ENCODE measurements at places on chromosomes 3 and 15.

DNA sequence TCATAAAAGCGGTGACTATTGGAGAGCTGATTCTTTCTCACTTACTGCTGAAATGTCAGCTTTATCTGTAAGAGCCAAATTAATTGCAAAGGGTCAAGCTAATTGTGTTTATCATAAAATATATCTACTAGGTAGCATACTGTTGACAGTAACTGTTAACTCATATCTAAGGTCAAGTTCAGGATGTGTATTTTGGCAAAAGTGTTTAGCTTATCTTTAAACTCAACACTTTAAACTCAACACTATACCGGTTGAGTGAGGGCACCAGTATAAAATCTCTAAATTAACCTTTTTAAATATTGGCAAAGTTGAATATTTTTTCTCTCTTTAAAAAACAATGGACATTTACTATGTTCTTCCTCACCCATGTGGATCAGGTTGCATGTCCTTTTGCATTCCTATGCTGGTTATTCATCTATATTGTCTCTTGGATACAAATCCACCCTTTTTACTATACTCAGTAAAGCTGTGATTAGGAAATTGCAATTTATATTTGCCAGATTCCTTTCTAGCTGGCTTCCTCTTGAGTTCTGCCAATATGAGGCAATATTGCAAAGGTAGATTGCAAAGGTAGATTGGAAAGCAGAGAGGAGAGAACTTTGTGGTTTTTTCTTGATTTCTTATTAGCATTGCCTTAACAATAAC, 344.6 kb upstream of the DCBLD2 start:
- DNase-seq = no peak

- no peak for DNase-seq
These were observed 66.2 kb upstream of the CORO2B start for GRCh38 chr15:68512598-68512997.

GRCh38 chr15:31257286-31257685, 69.3 kb upstream of the KLF13 start:
- no peak for DNase-seq

DNA sequence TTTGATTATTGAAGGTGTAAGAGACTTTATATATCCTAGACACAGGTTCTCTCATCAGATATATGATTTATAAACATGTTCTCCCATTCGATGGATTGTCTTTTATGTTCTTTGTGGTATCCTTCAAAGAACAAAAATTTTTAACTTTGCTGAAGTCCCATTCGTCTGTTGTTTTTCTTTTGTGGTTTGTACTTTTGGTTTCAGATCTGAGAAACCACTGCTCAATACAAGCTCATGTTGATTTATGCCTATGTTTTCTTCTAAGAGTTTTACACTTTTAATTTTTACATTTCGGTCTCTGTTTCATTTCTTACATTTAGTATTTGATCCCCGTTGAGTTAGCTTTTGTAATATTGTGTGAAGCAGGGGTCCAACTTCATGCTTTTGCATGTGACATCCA, 103.3 kb upstream of the SPRED1 start:
- no peak for DNase-seq

- no peak for DNase-seq
These were observed 63.7 kb upstream of the SMAD6 start for GRCh38 chr15:66638377-66638776.

All from activated T-cell treated with anti-CD3 and anti-CD28 coated beads, Interleukin-2, amount 50 U/mL, for 48 hours (primary cell).